ENCODE measurements at places on chromosomes 6 and 20.

DNA sequence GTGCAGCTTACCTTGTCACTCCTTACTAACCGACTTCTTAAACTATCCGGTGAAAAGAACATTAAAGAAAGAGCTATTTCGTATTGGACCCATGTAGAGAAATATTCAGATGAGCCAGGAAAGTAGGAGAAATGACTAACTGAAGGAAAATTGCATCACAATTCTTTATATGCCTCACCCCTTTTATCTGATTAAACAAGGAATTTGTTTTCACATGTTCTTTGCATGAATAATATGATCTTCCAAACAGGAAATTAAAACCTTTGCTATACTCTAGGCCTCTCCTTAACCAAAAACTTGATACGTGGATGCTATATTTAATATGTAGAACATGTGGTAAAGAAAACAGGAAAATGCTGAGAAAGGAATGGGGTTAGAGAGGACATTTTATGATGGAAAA is 41.9 kb upstream of the LRRC1 start:
- no peak for DNase-seq

DNA sequence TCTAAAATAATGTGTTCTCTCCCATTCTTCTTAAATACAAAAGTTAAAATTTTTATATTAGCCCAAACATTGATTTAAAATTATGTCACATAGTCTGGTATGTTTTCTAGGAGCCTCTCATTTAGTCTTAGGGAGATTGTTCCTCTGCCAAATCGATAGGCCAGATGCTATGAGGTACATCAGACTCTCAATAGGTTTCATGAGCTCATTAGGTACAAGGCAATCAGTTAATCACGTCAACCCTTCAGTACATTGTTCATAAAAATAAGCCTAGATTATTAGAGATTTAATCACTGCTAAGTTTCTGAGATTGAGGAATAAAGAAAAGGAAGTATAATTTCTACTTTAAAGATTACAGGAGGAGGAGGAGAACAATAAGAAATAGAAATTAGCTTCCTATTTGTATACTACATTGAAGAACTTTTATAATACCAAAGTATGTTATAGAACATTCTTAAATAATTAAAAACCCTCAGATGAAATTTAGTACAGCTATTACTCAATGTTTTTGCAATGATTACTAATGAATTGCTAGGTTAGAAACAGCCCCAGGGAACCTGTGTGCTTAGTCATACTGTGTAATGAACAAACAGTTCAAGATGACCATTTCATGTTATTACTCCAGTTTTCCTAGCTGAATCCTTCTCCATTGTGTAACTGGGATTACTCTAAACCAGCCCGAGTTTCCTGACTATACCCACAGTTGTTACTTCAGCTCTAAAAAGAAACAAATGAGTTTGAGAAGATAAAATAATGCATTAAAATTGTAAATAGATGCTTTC is 117.0 kb downstream of the BMP5 start:
- no peak for DNase-seq

- no peak for DNase-seq
Observed at GRCh38 chr6:63579937-63580703, 7.8 kb downstream of the LOC128125822 start.

DNA sequence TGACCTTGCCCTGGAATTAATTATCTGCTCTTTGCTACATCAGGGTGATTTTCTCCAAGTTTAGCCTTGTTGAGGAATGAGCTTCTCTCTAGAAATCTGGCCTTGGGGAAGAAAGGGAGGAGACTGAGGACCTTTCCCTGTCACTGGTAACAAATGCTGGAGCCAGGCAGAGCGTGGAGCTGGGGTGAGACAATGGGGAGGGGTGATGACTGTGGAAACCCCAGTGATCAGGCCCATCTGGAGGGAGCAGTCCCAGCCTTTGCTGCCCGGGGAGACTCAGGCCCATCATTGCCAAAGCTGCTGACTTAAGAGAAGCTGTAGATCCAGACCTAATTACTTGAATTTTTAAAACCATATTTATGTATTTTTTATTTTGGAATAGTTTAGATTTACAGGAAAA is 31.3 kb downstream of the BCAS4 start:
- DNase-seq: no peak

All from NAMALWA (cell line).